ENCODE measurements at places on chromosomes 5 and 9. TPM values are rescaled to one million over a fixed set of nuclear protein-coding genes. Genes with fewer than 3 reads are reported as not detected.

DNA sequence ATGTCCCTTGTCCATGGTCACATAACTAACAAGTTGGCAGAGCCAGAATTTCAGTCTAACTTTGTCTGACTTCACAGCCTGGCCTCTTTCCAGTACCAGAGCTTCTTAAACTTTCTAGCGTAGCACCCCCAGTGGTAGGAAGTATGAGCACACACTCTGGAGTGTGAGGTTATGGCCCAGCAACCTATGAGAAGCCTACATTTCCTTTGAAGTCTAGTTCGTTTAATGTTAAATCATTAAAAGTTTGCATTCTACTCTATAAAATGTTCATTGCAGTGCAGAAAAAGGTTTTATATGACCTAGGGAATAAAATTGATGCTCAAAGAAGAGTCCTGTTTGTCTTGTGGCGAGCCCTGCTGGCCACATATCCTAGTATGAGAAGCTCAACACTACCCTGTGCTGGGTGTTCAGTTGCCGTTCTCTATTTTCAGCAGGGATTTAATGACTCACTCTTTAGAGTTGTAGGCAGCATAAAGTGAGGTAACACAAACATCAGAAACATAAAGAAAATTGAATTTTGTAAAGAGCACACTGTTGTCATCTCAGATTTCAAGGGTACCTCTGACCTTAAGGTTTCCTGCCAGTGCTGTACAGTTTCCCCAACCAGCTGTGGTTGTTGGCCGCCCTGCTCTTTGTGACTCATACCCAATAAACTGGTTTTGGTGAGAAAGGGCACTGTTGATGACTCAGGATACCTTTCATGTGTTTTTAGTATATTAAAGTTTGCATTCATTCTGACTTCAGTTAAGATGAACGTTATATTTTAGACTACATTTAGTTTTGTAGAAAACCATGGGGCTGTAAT, 14.3 kb downstream of the MCCC2 start:
- peak; percentile 60 for DNase-seq

Gene FRRS1L
- 0.03 TPM for total RNA-seq

DNA sequence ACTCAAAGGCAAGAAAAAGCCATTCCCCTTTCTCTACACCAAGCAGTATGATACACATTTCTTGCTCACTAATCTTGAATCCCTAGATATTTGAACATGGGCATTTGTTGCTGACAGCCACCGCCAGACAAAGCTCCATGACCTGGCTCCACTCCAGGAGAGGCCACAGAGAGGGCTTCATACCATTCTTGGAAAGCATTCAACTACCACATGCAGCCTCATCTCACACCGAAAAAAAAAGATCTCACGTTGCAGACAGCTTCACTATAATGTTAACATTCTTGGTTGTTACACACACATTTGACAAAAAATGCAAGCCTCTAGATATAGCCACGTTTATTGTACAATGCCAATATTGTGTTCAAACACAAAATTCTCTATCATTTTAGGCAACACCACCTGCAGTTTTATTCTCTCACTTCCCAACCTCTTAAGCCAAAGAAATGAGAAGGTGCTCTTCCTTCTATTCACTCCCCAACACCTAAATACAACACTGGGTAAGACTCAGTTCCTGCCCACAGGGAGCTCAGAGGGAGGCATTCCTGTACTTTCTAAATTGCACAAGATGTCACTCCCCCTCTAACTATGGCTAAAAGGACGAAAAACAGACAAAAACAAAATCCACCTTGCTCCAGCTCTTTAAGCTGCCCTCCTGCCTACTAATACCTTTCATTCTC, 222.4 kb downstream of the TSSK1B start:
- no peak for DNase-seq

- no peak for DNase-seq
Measured at GRCh38 chr9:38253200-38253599, 139.3 kb upstream of the ALDH1B1 start.

Gene PAEP
- total RNA-seq: not detected

Gene EPB41L4A
- 1.9 TPM for total RNA-seq

GRCh38 chr5:68255305-68256120, 40.0 kb downstream of the PIK3R1 start:
- DNase-seq: peak; percentile 24

DNA sequence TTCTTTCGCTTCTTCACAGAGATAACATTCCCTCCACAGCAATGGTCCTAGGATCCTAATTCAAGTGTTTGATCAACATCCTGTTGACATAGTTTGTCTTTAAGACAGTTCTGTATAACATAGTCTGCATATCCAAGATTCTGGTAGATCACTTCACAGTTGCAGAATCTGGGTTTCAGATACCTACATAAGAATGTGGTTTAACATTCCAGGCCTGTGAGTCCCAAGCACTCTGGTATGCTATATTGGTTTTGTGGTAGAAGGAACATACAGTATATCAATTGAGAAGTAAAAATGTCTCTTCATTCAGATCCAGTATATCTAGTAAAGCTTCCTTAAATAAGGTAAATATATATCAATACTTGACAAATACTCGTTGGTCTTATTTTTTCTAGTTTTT, 914.2 kb upstream of the CDH6 start:
- DNase-seq: no peak

DNA sequence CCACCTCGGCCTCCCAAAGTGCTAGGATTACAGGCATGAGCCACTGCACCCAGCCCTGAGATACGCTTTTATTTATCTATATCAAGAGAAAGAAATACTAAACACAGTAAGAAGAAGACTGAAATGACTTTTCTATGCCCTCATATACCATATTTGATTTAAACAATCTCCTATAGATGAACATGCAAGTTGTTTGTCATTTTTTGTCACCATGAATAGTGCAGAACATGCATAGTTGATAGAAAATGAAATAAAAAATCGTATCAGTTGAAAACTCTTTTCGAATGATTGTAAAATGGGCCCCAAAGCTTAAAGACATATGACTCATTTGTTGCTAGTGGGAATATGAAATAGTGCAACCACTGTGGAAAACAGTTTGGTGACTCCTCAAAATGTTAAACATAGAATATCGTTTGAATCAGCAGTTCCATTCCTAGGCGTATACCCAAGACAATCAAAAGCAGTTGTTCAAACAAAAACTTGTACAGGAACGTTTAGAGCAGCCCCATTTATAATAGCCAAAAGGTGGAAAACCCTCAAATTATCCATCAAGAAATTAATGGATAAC, 61.4 kb upstream of the ANKH start:
- no peak for DNase-seq

Gene GOLM1
- 1.5 TPM for total RNA-seq

Gene TMC1
- total RNA-seq: not detected
